Stimulated activated CD8-positive, alpha-beta memory T cell treated with anti-CD3 and anti-CD28 coated beads, Interleukin-7, amount 100 ng/mL, for 4 hours (primary cell): ENCODE measurements at places on chromosomes 1 and 21.

DNA sequence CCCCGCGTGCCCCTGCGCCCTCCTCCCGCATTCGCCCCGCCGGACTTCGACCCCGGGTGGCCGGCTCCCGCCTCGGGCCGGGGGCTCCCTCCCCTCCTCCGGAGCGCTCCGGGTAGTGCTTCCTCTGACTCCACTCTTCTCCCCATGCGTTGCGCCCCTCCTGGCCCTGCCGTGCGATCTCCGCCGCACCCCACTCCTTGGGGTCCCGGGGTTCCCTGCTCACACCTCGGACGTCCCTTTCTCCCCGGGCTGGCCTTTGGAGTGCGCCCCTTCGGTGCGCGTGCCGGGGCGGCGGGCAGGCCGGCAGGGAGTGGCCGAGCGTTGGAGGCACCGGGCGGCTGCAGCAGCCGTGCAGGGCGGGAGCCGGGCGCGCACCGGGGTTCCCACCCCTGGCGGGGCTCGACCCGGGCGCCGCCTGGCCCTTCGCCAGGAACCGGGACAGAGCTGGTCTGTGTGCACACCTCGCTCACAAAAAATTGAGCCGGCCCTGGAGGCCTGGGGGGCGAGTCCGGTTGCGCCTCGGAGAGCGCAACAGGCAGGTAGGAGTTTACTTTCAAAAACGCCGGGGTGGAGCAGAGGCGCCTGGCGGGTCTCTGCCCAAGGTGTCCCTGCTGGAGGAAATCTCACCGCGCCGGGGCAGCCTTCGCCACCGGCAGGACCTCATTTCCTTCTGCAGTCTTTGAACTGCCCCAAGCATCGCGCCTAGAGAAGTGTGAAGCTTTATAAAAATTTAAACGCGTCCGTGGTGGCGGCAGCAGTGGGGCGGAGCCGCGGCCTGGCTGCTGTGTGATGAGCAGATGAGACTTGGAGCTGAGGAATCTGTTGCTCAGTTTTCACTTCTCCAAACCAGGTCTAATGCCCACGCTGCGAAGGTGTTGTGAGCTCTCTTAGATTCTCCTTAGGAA, 650 bp downstream of the VANGL1 start:
- peak; percentile 5 for DNase-seq

- DNase-seq: no peak
Observed at GRCh38 chr1:229377429-229377828, 34.6 kb upstream of the CCSAP start.

GRCh38 chr1:99544328-99544727, 101.6 kb upstream of the PALMD start:
- DNase-seq: no peak

- DNase-seq: no peak
Observed at GRCh38 chr21:35512346-35512745, 463.2 kb upstream of the RUNX1 start.

DNA sequence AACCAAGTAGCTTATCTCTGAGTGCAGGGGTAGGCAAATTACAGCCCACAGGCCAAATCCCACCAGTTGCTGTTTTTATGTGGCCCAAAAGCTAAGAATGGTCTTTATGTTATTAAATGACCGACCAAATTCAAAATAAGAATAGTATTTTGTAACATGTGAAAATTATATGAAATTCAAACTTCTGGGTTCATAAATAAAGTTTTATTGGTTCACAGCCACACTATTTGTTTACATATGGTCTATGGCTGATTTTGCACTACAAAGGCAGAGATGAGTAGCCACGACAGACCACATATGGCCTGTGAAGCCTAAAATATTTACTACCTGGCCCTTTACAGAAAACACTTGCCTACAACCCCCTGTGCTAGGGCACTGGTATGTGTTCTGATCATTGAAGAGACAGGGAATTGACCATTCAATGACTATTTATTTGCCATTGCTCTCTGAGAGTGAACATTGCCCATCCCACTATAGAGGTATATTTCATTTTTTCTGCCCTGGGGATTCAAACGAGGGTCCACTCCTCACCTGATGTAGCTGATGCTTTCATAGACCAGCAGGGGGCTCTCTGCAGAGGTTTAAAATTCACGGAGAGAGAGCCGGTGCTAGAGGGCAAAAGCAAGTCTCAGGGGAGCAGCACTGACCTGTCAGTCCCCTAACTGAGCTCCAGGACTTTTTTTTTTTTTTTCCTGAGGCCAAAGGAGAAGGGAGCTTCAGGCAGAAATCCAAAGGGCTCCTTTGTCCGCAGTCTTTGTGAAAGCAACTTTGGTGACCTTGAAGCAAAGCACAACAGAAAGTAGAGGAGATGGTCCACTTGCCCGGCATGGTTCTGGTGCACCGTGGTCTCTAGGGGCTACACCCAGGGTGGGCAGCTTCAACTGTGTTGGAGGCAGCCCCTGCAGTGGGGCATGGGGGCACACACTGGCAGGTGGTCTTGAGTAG, 7.3 kb upstream of the GNL2 start:
- DNase-seq: no peak

GRCh38 chr1:31642366-31642765, 2.3 kb downstream of the PEF1 start:
- no peak for DNase-seq

GRCh38 chr1:64482720-64483119, 12.8 kb downstream of the CACHD1 start:
- no peak for DNase-seq

- no peak for DNase-seq
Observed at GRCh38 chr1:93763704-93764365, 82.2 kb upstream of the BCAR3 start.

DNA sequence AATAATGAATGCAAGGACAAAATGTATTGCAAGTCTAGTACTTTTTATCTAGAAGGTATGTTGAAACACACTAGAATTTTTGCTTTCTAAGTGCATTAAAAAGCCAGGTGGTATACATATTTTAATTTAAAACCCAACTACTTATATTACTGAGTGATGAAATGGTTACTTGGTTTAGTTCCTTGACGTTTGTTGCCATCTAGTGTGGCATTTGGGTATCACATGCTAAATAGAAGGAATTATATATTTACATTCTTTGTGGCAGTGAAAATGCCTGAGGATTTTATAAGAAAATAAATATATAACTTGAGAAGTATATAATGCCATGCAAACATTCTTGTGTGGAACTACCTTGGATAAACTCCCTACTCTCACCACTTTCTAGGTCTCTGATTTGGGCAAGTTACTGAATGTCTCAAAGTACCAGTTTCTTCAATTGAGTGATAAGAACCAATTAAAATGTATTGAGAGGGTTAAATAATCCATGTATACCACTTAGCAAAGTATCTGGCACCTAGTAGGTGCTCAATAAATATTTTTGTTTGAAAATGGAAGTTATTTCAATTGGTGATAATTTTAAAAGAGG, 69.6 kb downstream of the SDCCAG8 start:
- no peak for DNase-seq

GRCh38 chr1:170623171-170623570, 40.8 kb upstream of the PRRX1 start:
- DNase-seq: no peak

DNA sequence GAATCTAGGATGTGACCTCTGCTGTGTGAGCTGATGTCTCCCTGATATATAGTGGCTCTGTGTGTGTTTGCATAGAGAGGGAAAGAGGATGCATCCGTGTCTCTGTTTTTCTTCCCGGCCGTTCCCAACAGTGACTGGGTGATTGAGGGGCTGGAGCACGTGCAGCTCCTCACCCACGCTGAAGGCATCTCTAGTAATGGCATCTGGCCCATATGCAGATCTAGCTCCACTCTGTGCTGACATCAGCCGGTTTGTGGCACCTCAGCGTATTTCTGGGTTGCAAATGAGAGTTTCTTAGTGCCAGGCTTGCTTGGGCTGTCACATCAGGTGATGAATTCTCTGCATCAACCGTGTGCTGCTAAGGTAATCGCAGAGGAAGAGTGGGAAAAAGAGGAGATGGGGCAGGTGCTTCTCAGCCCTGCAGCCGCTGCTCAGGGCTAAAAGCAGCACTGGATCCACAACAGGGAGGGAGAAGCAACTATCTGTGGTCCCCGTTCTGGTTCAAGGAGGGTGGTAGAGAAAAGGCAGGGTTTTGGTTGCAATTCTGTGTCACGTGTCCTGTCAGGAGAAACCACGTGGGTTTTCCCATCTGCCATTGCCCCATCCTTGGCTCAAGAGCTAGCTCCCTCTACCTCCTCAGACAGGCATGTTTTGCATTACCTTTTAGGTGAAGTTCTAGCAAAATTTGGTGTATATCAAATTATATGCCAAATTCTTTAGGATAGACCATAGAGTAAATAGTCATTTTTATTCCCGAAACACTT, 282.9 kb downstream of the PBX1 start:
- no peak for DNase-seq

DNA sequence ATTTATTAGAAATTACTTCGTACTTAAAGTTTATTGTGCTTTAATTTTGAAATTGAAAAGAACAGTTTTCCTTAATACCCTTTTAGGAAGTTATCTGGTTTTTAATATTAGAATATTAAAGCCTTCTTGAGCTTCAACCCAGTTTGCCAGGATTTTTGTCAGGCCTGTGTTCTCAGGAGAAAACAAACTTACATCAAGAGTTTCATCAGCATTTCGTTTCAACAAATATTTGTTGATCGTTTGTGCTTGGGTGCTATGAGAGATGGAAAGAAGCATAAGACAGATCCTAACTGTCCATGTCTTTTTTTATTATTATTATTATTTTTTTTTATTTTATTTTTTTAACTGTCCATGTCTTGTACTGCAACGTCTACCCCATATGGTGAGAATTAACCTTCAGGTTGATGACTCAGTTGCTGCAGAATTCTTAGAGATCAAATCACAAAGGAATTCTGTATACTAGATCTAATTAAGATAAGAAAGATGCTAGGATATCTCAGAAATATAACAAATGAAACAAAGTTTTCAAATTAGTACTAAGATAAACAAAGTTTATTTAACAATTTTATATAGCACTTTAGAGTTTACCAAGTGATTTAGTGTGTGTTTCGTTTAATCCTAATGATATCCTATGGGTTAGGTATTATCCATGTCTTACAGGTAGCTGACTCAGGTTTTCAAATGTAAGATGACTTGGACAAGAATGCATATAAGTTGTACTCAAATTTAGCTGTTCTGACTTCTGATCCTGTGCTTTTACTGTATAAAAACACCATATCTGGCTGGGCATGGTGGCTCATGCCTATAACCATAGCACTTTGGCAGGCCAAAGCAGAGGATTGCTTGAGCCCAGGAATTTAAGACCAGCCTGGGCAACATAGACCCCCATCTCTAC, 14.3 kb downstream of the FBXO28 start:
- DNase-seq: no peak
